ENCODE measurements at places on chromosomes 7 and 10.

DNA sequence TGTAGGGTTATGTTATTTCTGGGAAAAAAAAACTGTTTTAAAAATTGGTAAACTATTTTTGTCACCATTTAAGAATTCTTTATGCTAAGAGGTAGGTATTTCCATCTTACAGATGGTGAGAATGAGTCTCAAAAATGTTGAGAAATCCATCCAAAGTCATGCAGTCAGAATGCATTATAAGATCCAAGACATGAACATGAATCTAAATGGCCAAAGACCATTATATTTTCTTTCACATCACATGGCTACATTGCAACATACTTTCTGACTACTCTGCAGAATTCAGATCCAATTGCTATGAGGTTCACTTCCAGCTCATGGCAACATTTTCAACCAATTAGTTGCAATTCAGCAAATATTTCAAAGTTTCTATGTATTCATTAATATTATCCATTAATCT lies 181.2 kb downstream of the TWIST1 start:
- DNase-seq, result no peak

DNA sequence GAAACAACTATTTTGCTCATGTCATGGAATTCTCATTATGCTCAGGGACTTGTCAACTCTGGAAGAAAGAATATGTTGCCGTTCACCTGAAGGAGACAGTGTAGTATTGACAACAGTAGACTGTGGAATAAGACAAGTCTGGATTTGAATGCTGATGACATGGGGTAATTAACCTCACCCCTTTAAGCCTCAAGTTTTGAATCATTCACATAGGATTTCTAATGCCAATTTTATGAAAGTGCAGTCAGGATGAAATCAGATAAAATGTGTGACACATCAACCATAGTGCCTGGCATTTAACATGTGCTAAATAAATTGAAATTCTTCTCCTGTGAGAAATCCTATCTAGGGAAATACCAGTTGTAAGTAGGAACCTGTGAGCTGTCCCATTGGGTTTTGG lies 305.8 kb downstream of the KIF20B start:
- no peak for DNase-seq

GRCh38 chr7:137579913-137580640 lies 236.5 kb upstream of the PTN start:
- DNase-seq, result no peak

DNA sequence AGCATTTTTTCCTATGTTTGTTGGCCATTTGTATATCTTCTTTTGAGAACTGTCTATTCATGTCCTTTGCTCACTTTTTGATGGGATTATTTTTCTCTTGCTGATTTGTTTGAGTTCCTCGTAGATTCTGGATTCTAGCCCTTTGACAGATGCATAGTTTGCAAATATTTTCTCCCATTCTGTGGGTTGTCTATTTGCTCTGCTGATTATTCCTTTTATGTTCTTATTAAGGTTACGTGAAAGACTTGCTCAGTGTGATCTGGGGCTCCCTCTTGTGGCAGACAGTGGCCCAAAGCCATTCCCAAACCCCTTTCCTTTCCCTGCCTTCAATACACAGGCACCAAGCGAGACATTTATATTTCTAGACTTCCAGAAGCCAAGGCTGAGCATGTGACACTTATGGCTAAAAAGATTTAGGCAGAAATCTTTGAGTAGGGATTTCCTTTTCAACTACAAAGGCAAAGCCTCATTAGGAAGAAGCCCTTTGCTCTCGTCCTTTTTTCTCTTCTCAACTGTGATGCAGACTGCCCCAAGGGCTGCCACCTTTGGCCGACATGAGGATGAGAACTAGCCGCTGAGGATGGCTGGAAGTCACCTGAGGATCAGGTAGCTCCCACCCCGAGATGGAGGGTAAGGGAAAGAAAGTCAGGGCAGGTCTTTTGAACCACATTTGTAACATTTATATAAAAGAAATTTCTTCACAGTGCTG lies 23.6 kb downstream of the ST8SIA6 start:
- no peak for DNase-seq

DNA sequence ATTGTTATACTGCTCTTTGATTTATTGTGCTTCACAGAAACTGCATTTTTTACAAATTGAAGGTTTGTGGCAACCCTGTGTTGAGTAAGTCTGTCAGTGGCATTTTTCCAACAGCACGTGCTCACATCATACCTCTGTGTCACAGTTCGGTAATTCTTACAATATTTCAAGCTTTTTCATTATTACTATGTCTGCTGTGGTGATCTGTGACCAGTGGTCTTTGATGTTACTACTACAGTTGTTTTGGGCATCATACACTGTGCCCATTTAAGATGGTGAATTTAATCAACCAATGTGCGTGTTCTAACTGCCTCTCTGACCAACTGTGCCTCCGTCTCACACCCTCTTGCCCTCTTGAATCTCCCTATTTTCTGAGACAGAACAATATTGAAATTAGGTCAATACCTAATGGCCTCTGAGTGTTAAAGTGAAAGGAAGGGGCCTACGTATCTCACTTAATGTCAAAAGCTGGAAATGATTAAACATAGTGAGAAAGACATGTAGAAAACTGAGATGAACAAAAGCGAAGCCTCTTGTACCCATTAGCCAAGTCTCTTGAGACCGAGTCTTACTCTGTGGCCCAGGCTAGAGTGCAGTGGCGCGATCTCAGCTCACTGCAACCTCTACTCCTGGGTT lies 20.2 kb upstream of the ASL start:
- DNase-seq, result no peak

DNA sequence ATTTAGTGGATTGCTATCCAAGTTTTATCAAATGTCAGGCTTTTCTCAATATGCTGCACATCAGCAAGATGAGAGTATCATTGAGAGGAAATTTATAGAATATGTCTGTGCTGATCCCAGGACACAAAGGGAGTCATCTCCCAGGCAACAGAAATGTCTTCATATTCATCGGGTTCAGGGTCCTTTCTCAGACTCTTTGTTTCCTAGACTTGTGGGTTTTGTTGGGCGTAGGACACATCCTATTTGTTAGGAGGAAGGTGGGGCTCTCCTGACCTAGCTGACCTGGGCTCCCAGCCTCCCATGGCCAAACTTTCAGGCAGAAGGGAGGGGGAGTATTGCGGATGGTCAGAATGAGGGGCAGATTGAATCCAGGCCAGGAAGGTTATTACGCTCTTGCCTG lies 22.9 kb upstream of the NPS start:
- no peak for DNase-seq

DNA sequence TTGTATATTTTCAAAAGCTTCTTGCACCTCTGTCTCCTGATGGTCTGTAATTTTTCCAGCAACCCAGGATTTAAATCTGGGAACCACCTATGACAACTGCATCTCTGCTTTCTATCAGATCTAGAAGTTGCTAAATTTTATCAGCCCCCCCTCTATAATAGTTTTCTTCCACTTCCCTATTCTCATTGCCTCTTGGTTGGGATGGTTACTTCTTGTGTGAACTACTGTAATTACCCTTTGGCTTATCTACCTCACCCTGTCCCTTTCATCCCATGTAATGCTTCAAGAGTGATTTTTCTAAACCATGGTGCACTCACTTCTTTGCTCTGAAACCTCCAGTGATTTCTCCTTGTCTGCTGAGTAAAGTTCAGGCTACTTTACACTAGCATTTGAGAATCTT lies 92.3 kb downstream of the BMPR1A start:
- no peak for DNase-seq

- no peak for DNase-seq
Measured at GRCh38 chr10:123100030-123100762, 35.6 kb upstream of the HMX3 start.

DNA sequence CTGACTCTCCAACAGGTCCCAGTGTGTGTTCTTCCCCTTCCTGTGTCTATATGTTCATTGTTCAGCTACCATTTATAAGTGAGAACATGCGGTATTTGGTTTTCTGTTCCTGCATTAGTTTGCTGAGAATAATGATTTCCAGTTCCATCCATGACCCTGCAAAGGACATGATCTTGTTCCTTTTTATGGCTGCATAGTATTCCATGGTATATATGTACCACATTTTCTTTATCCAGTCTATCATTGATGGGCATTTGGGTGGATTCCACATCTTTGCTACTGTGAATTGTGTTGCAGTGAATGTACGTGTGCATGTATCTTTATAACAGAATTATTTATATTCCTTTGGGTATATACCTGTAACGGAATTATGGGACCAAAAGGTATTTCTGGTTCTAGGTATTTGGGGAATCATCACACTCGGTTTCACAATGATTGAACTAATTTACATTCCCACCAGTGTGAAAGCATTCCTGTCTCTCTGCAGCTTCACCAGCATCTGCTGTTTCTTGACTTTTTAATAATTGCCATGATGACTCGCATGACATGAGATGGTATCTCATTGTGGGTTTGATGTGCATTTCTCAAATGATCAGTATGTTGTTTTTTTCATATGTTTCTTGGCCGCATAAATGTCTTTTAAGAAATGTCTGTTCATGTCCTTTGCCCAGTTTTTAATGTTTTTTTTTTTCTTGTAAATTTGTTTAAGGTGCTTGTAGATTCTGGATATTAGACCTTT lies 60.2 kb downstream of the LSMEM1 start:
- no peak for DNase-seq

DNA sequence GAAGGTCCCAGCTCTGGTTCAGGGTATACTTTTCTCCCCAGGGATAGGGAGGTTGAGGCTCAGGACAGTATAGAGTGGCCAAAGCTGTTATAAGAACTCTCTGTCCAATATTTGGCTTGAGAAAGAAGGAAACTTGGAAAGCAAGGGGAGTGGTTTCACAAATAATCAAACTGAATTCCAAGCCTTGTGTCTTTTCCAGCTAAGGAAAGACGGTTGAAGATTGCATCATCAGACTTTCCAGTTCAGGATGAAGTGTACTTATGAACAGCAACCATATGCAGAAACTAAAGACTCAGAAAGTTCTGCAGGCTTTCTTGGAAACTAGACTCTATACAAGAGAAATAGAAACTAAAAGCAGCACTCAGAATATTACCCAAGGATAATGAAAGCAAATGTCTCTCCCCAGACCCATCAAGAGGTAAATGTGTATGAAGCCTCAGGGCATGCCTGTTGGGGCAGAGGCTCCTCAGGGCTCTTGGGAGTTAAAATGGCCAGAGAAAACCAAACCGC lies 46.4 kb downstream of the RAMP3 start:
- no peak for DNase-seq

DNA sequence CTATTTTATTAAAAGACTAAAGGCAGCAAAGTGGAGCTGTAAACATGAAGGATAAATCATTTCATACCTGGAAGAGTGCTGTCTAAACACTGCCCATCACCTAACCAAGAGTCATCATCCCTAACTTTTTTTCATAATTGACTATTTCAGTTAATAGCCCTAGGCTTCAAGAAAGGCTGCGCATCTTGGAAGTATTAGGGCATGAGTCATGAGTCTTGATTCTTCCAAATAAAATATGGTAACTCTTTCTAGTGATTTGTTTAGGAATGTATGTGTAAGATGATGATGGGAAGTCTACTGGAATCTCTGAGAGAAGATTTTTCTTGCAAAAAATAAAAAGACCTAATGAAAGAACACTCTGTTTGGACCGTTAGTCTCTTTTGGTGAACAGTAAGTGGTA lies 207.7 kb upstream of the AHR start:
- no peak for DNase-seq

- no peak for DNase-seq
Measured at GRCh38 chr10:1366811-1367425, 310.7 kb downstream of the WDR37 start.

GRCh38 chr10:8060010-8060703 lies 5.7 kb downstream of the GATA3 start:
- DNase-seq, result no peak

GRCh38 chr7:826230-826917 lies 5.9 kb upstream of the SUN1 start:
- DNase-seq, result no peak

GRCh38 chr7:107495516-107495915 lies 25.7 kb downstream of the GPR22 start:
- DNase-seq, result no peak

DNA sequence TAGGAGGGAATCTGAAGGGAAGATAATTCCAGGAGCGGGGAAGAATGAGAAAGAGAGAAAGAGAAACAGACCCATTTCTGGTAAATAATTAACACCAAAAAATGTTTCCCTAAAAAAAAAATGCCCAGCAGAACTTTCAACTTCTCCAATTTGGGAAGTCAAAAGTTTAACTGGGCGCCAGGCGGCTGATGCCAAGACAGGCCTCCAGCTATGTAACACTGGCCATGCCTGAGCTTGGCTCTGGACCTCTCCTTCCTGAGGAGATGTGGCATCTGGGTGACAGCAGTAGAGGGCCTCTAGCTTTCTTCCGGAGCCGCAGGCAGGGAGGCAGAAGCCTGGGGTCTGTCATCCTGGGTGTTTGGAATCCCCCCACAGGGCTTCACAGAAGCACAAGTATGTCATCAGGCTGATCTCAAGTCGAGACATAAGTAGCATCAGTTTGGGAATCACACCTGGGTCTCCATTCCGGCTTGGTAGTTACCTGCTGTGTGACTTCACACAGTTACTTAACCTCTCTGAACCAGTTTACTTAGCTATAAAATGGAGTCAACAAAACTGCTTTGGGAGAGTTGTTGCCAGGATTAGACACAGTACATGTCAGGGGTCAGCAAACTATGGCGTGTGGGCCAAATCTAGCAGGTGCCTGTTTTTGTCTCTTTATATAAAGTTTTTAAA lies 50.5 kb upstream of the TCF7L2 start:
- DNase-seq, result no peak

- no peak for DNase-seq
Measured at GRCh38 chr10:53382543-53382942, 610.0 kb upstream of the MBL2 start.

DNA sequence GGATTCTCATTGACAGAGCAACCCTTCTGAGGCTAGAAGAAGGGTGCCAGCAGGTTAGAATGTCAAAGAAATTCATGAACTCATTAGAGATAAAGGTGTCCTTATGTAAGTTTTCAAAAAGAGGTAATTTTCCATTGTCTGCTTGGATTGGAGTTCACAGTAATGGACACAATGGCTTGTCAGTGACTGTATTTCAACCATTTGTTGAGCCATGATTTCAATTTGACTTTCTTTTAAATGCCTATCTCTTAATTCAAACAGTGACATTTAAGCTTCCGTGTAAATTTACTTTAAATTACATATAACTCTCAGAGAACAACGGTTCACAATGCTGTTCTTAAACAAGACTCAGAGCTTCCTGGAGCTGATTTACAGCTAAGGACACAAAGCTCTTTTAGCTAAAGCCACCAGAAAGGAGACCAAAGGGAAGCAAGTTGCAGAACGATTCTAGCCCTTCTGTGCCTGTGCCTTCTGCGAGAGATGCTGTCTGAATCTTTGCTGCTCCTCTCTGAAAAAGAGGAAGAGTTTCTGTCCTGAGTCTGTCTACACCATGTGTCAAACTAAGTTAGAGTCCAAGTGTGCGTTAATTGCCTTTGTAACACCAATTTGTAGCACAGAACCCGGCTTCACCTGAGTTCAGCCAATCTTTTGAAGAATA lies 42.2 kb upstream of the PFKP start:
- DNase-seq, result no peak

GRCh38 chr10:59372543-59372942 lies 10.2 kb upstream of the FAM13C start:
- DNase-seq, result no peak

GRCh38 chr7:45032421-45032820 lies 32.4 kb downstream of the CCM2 start:
- no peak for DNase-seq

- DNase-seq, result no peak
Measured at GRCh38 chr10:131804551-131805295, 96.1 kb upstream of the PPP2R2D start.

All from NCI-H1417 treated with DMSO at 0.1 percent for 48 hours (cell line).